ENCODE measurements at places on chromosomes 12 and 14. TPM values are rescaled to one million over a fixed set of nuclear protein-coding genes. Genes with fewer than 3 reads are reported as not detected.

DNA sequence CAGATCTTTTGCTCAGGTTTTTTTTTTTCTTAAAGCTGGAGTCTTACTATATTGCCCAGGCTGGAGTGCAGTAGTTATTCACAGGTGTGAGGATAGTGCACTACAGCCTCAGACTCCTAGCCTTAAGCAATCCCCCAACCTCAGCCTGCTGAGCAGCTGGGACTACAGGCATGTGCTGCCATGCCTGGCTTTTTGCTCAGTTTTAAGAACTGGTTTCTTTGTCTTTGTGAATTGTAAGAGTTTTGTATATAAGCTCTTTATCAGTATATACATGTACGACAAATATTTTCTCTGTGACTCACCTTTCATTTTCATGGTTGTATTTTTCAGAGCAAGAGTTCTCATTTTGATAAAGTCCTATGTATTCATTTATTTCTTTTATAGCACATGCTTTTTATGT is 33.3 kb upstream of the C2CD5 start:
- no peak for DNase-seq

- DNase-seq, result no peak
These were observed 30.8 kb downstream of the TMTC3 start for GRCh38 chr12:88172844-88173407.

DNA sequence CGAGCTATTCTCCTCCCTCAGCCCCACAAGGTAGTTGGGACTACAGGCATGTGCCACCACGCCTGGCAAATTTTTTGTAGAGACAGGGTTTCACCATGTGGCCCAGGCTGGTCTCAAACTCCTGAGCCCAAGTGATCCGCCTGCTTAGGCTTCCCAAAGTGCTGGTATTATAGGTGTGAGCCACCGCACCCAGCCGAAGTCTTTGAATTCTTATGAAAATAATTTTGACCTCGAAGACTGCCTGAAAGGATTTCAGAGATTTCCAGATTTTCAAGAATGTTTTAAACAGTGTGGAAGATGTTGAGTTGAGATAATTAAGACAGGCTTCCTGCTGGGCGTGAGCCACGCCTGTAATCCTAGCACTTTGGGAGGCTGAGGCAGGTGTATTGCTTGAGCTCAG is 5.0 kb downstream of the PSMA3 start:
- no peak for DNase-seq

- no peak for DNase-seq
These were observed 172.3 kb upstream of the STXBP6 start for GRCh38 chr14:25222256-25222655.

- DNase-seq, result no peak
These were observed 62.8 kb downstream of the HRK start for GRCh38 chr12:116818341-116818856.

- no peak for DNase-seq
These were observed 90.4 kb downstream of the BORCS5 start for GRCh38 chr12:12447236-12447635.

- no peak for DNase-seq
These were observed 10.8 kb upstream of the ACTR6 start for GRCh38 chr12:100189636-100190394.

GRCh38 chr14:37695866-37696265 is 100.4 kb downstream of the TTC6 start:
- no peak for DNase-seq

DNA sequence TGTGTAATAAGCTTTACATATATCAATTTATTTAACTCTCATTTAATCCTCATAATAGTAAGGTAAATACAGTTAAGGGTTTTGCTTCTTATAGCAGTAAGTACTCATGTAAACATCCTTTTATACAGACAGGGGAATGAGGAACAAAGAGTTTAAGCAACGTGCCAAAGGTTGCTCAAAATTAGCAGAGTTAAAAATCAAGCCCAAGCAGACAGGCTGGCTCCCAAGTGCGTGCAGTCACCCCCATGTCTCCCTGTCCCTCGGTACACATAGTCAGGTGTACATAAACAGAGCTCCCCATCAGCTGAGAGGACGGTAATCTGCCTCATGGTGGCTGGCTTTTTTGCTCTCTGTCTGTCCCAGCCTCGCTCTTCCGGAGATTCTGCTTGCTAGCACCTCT is 126.4 kb downstream of the DERA start:
- DNase-seq, result no peak

DNA sequence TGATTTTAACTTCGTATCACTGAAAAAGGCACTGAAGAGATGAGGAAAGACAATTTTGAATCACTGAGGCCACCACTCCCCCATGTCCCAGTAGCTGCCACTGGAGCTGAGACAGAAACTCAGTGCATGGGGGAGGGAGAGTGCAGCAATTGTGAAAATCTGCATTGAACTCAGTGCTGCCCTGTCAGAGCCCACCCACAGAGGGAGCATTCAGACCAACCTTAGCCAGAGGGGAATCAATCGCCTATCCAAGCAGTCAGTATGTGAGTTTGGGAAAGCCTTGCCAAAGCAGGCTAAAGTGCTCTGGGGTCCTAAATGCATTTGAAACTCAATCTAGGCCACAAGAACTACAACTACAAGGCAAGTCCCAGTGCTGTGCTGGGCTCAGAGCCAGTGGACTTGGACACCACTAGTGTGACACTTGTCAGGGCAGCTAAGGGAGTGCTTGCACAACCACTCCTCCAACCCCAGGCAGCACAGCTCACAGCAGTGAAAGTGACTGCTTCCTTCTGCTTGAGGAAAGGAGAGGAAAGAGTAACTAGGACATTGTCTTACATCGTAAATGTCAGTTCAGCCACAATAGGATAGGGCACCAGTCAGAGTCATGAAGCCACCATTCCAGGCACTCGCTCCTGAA is 13.3 kb downstream of the RNASE3 start:
- no peak for DNase-seq

GRCh38 chr14:105138021-105138541 is 30.5 kb downstream of the JAG2 start:
- DNase-seq, result no peak

DNA sequence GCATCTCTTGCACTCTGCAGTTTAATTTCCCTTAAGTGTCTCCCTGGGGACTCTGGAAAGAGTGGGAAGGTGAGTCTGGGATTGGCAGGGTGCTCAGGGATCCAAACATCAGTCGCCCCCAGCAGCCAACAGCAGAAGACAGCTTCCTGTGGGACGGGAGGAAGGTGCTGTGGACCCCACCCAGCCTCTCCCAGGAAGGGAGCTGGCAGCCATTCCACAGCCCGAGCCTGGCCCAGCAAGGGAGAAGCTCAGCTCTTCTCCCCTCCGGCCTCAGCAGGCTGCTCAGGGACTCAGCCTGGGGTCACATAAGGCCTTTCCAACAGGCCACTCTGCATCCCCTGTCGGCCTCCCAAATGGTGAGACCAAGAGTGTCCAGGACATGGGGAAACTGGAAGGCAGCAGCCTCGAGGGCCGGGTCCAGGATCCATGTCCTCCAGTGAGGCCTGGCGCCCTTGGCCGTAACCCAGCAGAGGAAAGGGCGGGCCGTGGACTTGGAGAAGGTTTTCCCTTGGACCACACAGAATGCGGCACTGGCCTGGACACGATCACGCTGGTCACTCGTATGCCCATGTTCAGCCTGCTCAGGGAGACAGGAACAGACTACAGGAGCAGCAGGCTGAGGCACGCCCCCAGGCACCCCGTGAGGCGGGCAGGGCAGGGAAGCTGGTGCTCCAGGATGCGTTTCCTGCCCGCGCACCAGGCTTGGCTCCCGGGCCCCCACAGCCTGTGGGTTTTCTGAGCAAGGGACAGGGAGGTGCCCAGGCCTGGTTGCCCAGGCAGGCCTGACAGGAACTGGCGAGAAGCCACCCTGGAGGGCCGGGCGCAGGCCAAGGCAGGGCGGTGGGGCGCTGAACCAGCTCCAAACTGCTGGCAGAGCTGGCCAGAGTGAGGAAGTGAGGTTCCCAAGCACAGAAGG is 3.5 kb downstream of the XRCC3 start:
- DNase-seq, result no peak

MFAP5 gene
- not detected for total RNA-seq

TNS2 gene
- 11.1 TPM for total RNA-seq

CCDC198 gene
- not detected for total RNA-seq

RFLNA gene
- 5.9 TPM for total RNA-seq

TRPV4 gene
- total RNA-seq, result not detected

MEG3 gene
- total RNA-seq, result 92.5 TPM

KCNC2 gene
- total RNA-seq, result 21.1 TPM

Measured in occipital lobe (tissue), 3 donors.